Fibroblast of skin of left quadriceps (primary cell): ENCODE measurements at places on chromosomes 6 and 20.

DNA sequence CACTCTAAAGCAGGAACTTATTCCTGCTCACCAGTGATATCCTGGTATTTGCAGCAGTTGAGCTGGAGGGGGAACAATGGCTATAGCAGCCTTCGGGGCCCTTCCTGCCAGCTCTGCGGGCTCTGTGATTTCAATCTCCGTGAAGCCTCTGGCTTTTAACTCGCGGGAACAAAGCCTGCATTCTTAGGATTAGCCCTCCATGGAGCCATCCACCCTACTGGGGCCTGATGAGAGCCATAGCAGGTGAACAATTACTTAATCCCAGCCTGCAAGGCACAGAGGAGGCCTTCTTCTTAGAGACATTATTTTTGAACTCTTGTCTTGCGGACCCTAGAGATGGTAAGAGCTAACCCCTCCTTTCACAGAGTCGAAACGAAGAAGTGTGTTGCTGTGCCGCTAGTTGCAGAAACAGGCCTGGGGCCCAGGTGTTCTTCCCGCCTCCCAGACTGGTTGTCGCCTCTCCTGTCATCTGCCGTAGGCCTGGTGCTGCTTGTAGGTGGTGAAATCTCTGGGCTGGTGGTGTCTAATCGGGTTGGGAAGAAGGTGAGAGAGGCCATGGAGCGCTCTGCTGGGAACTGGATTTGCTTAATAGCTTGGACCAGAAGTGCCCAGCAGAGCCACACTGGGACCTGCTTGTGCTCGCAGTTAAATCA lies 9.7 kb downstream of the GHRH start:
- DNase-seq, result no peak

GRCh38 chr6:78615430-78615904 lies 251.9 kb upstream of the IRAK1BP1 start:
- DNase-seq, result no peak

DNA sequence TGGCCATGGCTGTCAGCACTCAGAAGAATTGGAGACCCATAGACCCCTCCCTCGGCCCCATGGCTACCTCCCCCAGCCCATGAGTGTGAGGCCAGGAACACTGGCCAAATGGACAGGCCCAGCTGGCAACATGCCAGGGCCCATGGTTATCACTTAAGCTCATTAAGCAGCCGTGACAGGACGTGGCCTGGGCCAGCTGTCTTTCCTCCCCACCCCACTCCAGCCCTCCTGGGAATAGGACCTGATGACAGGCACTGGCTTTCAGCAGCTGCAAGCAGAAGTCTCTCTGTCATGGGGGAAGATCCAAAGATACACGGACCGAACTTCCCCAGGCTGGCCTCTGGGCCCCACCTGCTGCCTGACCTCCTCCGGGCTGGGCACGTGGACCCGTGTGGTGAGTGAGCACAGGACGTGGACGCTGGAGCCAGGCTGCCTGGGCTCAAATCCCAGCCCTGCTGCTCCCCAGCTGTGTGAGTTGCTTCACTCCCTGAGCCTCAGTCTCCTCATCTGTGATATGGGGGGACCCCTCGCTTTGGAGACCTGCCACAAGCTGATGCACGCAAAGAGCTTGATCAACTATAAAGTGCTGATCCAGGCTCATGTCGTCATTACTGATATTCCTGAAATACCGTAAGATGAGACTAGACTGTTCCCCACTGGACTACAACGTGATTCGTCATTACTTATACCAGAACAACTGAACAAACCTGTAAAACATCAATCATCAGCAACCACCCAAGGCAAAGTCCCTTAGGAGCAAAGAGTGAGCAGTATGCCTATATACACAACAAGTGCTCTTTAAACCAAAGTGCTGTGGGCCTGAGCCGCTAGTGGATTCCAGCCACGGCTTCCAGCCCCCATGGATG lies 22.0 kb upstream of the VSTM2L start:
- DNase-seq, result no peak

- DNase-seq, result no peak
These were observed 38.8 kb downstream of the PMEPA1 start for GRCh38 chr20:57671072-57671391.

DNA sequence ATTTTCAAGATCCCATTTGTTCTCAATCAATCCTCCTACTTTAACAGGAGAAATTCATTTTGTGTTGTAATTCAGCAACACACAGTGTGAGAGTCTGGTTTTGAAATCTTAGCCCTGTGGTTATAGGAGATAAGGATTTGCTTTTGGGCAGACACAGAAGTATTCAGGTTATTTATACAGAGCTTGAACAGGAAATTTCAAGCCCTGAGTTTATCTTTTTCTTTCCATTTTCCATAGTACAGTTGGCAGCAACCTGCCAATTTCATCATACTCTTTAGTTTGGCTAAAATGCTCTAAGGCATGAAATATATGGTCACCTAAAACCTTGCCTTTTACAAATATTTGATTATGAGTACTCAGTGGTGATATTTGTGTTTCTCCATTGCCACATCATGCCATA lies 41.4 kb downstream of the PKIB start:
- DNase-seq, result no peak

- DNase-seq, result no peak
These were observed 39.4 kb upstream of the MYB start for GRCh38 chr6:135141728-135142127.

- no peak for DNase-seq
These were observed 10.4 kb downstream of the MOCS1 start for GRCh38 chr6:39923861-39924260.

- DNase-seq, result no peak
These were observed 95.8 kb downstream of the RNF182 start for GRCh38 chr6:14020551-14020950.

DNA sequence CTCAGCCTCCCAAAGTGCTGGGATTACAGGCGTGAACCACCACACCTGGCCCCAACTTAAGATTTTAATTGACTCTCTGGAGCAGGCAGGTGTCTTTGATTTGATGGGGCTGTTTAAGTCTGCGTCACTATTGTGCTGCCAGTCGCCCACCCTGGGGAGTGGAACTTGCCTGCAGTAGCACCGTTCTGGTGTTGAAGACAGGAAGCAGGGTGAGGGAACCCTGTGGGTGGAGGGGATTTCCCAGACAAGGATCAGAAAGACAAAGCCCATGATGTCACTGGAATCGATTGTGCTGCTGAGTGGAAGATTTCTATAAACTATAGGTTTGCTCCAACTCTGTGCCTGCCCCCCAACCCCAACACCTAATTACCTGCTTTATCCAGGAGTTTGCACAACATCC lies 11.0 kb downstream of the ALDH8A1 start:
- no peak for DNase-seq

- peak; percentile 13 for DNase-seq
These were observed 207.3 kb downstream of the OTOR start for GRCh38 chr20:16955462-16955861.

GRCh38 chr20:40957265-40957760 lies 71.3 kb upstream of the TOP1 start:
- no peak for DNase-seq

DNA sequence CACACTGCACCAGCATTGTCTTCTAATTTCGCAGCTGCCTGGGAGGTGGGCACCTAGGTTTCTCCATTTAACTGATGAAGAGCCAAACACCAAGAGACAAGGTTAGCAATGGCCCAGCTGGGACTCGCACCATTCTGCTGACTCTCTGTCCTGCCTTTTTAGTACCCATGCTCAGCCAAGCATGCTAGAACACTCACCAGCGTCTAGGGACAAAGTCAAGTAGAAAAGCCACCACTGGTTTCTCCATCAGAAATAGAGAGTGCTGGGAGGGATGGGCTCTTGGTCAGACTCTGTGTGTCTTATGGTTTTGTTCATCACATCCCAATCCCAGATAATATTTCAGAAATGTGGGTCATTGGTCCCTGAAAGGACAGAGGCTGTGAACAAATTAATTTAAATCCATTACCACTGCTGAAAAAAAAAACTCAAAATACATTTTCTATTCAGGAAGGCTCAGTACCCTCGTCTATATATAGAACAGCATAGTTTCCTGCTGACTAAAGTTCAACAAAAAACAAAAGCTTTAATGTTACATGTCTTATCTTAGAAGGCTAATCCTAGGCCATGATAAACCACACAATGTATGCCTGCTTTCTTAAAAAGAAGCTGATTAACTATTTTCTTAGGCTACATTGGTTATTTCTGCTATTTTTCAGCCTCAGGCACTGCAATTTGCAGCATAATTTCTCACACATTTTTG lies 111.0 kb downstream of the TBC1D7 start:
- no peak for DNase-seq

DNA sequence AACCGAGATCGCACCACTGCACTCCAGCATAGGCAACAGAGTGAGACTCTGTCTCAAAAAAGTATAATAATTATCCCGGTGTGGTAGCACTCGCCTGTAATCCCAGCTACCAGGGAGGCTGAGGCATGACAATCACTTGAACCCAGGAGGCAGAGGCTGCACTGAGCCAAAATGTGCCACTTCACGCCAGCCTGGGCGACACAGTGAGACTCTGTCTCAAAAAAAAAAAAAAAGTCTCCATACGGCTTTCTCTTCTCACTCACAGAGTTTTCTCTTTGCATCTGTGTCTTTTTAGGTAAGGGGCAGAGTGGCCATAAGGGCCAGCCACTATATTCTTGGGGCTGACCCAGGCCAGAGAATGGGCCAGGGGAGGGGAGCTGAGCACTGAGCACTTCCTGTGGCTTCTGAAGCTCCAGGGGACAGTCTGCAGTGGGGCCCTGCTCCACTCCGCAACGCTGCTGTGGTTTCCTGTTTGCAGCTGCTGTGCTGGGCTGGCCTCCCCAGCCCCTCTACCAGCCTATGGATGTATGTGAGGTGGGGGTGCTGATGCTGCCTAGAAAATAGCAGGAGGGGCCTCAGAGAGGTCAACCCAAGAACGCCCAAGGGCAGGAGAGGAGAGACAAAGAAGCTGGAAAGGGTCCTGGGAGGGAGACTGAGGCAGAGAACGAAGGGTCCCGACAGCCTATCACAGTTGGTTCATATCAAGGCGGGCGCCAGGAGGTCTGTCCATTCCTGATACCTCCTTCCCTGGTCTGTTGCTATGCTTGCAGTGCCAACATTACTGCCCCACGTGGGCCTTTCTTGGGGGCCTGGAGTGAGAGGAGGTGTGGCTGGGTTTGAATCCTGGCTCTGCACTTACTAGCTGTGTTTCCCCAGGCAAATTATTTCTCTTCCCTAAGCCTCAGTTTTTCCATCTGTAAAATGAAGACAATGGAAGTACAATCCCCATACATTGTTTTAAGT lies 16.0 kb downstream of the SLA2 start:
- DNase-seq, result no peak

DNA sequence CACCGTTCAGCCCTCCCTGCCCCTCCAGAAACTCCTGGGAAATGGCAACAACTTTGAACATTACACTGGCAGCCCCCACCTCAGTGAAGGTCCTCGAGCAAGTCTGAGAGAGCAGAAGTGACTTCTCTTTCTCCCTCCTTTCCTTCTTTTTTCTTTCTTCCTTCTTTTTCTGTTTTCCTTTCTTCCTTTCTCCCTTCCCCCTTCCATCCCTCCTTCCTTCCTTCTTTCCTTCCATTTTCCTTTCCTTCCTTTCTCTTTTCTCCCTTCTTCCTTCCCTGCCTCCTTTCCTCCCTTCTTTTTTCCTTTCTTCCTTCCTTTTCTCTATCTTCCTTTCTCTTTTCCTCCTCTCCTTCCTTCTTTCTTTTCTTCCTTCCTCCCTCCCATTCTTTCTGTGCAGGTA lies 162.7 kb downstream of the UNC5CL start:
- DNase-seq, result no peak

- DNase-seq, result no peak
These were observed 43.4 kb upstream of the MRGBP start for GRCh38 chr20:62752671-62753501.

GRCh38 chr6:77466055-77466450 lies 2.8 kb upstream of the HTR1B start:
- peak; percentile 44 for DNase-seq

- no peak for DNase-seq
These were observed 106.3 kb upstream of the ZNF217 start for GRCh38 chr20:53699906-53700305.

- DNase-seq, result no peak
These were observed 503.9 kb upstream of the EYS start for GRCh38 chr6:66210964-66211363.

- DNase-seq, result no peak
These were observed 225.6 kb downstream of the PLCB1 start for GRCh38 chr20:8357703-8358102.

GRCh38 chr6:103122766-103123601 lies 1729.5 kb downstream of the GRIK2 start:
- peak; percentile 35 for DNase-seq

- no peak for DNase-seq
These were observed 194.7 kb downstream of the NFATC2 start for GRCh38 chr20:51347831-51348230.

- DNase-seq, result no peak
These were observed 51.8 kb upstream of the MYB start for GRCh38 chr6:135129136-135129856.

DNA sequence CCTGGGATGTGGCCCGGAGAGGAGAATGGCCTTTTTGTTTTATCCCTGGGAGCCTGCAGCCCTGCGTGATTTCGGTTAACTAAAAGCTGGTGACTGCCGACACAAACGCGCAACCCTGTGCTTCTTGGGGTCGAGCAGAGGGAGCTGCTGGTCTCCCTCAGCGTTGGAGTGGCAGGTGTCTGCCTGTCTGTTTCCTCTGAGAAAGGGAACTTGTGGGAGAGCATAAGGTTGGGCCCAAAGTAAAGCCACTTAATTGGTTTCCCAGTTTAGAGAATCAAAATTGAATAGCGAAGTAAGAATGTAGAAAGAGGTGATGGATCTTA lies 500 bp downstream of the LTV1 start:
- no peak for DNase-seq

- peak; percentile 51 for DNase-seq
These were observed 20.2 kb downstream of the LEMD2 start for GRCh38 chr6:33768644-33769120.

DNA sequence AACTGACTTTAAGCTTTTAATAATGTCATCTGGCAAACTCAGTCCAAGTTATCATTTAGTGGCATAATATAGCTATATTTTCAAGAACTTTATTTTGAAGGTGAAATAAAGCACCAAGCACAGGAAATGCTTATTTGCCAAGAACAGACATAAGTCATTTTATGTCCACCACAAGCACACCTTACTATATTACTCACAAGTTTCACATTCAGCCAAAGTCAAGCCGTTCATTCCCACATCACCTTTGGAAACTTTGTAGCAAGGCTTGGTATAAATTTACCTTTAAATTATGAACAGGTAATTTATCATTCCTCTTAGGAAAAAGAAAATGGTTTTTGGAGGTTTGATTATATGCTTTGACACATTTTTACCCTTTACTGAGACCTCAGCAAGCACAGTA lies 236.8 kb upstream of the FKBP1C start:
- DNase-seq, result no peak

DNA sequence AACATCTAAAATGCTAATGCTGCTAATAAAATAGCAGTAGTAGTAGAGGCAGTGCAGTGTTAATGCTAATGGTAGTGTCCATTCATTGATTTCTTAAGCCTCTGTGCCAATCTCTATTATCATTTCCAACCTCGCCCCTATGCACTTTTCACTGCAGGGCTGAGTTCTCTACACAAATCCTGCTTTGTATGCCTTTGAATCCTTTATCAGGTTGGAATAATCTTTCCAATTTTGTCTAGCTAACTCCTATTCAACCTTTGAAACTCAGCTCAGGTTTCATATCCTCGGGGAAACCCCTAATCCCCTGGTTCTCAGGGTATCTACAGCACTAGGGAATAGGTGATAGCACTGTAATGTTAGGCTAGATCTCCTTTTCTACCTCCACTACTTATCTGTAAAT lies 284.0 kb upstream of the RUNX2 start:
- DNase-seq, result no peak

GRCh38 chr6:100179576-100179975 lies 185.6 kb upstream of the MCHR2 start:
- no peak for DNase-seq

- no peak for DNase-seq
These were observed 132.6 kb downstream of the TRMT11 start for GRCh38 chr6:126118936-126119335.
